NK-92 treated with Interleukin-12 subunit alpha and Interleukin-12 subunit beta, amount 100 ng/mL, for 24 hours (cell line): ENCODE measurements at places on chromosomes 5 and 9.

- no peak for DNase-seq
Observed at GRCh38 chr5:178371362-178372111, 138.9 kb upstream of the PHYKPL start.

DNA sequence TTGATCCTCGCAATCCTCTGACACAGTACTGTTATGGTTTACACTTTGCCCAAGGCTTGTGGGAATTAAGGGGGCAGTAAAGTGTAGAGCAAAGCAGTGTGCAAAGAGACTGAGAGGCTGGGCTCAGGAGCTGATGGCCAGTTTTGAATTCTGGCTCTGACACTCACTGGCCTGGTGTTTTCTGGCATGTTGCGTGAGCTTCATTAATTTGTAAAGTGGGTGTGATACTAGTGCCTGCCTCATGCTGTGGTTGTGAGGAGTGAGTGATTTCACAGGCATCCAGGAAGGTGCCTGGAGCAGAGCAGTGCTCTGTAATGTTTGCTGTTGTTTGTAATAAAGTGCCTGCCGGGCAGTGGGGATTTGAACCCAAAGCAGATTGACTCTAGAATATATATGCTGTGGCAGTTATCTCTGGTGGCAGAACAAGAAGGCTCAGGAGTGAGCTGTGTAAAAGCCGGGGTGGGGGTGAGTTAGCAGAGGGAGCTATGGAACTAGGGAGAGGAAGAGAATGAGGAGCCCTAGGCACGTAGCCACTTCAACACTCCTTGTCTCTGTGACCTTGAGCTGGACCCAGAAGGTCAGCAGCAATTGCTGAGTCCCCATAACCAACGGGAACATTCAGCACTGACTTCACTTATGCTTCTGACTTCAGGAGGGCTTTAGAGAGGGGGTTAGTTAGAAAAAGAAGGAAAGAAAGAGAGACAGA lies 108.5 kb downstream of the DOCK2 start:
- DNase-seq: no peak

GRCh38 chr9:134192951-134193731 lies 28.8 kb upstream of the RNU6ATAC start:
- DNase-seq: no peak

DNA sequence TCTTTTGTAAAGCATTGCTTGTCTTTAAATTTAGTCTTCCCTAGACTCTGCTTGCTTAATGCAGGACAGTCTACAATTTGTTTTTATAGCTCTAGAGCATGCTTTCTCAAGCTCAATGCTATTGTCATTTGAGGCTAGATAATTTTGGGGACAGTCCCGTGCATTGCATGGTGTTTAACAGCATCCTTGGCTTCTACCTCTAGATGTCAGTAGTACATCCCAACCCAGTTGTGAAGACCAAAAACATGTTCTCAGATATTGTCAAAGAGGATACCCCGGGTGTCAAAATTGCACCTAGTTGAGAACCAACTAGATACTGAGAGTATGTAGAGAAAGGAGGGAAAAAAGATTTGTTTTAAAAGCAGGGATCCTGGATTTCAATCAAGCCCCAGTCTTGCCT lies 277.5 kb downstream of the CEMIP2 start:
- DNase-seq: no peak

DNA sequence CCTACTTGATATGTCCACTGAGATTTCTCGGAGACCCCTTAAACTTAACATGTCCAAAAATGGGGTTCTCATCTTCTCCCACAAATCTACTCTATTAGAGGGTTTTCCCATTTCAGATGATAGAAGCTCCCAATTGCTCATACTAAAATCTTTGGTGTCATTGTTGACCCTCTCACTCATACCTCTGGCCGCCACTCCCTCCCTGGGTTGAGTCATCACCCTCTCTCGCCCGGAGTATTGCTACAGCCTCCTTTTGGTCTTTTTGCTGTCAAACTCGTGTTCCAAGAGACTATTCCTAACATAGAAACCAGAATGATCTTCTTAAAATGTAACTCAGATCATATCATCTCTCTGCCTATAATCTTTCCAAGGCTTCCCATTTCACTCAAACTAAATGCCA lies 91.0 kb upstream of the GNAQ start:
- DNase-seq: no peak

- no peak for DNase-seq
Observed at GRCh38 chr9:95129476-95130291, 187.8 kb downstream of the FANCC start.

DNA sequence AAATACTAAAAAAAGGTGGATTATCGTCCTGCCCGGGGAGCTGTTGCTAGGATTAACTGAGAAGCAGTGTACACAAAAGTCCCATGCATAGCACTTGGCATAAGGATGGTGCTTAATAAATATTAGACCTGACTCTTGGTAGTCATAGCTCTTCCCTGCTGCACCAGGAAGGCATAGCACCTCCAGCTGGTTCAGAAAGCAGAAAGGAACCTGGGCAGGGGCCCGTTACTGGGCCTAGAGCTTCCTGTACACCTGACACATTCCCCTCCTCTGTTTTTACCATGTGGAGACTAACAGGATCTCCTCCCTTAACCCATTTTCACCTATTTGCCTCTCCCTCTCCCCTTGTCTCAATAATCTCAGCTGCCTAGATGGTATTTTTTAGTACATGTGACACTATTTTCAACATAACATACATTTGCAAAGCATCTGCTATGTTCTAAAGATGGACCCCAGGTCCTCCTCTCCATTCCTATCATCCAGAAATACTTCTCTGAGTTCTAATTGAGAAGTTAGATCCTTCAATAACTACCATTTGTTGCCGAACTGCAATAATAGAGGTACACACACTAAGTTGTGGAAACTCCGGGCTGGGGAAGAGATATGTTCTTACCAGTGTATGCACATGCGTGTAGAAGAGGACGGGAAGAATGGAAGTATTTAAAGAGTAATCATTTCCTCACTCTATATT lies 3.2 kb upstream of the ANP32B start:
- DNase-seq: no peak

DNA sequence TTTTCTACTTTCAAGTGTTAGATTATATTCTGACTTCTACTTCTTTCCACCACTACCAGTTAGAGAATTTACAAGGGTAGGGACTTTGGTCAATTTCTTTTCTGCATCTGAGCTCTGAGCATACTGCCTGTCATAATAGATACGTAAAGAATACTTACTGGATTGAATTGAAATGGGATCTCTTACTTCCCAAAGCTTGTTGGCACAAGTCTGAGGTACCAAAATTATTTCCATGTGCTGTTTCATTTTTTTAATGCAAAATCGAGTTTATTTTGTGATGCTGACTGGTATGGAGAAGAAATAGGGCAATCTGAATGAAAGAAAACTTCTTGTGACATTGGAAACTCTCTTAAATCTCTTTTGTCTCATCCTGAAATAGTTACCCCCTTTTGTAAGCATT lies 428.9 kb downstream of the SPATA31D1 start:
- DNase-seq: no peak

GRCh38 chr9:28502741-28503140 lies 929.5 kb upstream of the C9orf72 start:
- DNase-seq: no peak

DNA sequence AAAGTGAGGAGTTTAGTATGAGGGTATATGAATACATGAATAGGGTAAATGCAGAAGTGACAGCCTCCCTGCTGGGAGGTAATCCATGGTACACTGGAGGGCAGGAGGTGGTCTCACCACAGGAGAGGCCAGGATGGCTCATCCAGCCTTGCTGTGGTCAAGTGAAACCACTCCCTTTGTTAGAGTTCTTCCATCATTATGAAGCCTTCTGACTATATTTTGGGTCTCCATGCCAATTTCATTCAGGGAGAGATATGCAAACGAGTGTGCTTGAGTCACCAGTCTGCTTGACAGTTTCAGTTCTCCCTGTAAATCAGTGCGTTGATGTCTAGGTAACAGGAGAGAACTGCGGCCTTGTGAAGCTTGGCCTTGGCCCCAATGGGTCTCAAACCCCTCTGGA lies 16.4 kb downstream of the PPP3R2 start:
- DNase-seq: no peak

DNA sequence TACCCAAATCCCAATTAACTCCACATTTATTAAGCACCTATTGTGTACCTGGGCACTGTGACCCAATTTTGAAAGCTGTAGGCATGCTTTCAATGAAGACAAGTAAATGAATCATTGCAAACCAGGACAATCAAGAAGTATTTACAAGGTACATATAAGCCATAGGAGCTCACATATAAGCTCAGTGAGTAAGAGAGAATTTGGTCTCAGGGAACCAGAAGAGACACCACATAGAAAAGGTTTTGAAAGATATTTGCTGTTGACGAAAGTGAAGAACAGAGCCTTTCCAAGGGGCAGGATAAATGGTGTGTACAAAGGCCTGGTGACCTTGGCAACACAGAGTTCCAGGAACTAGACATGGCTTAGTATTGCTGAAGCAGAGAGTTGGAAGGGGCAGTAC lies 187.6 kb downstream of the CD180 start:
- DNase-seq: no peak

- DNase-seq: no peak
Observed at GRCh38 chr5:94197970-94198369, 420.4 kb downstream of the KIAA0825 start.

GRCh38 chr5:145316282-145316681 lies 518.9 kb downstream of the PRELID2 start:
- no peak for DNase-seq

DNA sequence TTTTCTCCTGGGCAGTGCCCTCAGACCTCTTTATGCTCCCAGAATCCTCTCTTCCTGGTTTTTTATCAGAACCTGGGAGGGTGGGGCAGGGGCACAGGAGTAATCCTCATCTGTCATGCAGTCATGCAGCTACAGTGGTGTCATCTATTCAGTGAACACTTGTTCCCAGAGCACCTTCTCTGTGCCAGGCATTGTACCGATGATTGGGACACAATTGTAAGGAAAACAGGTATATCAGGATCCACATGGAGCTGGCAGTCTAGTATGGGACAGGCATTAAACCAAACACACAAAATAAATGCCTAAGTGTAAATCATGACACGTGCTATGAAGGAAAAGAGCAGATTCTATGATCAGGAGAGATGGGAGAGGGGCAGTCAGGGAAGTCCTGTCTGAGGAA lies 21.5 kb upstream of the IDNK start:
- DNase-seq: no peak

DNA sequence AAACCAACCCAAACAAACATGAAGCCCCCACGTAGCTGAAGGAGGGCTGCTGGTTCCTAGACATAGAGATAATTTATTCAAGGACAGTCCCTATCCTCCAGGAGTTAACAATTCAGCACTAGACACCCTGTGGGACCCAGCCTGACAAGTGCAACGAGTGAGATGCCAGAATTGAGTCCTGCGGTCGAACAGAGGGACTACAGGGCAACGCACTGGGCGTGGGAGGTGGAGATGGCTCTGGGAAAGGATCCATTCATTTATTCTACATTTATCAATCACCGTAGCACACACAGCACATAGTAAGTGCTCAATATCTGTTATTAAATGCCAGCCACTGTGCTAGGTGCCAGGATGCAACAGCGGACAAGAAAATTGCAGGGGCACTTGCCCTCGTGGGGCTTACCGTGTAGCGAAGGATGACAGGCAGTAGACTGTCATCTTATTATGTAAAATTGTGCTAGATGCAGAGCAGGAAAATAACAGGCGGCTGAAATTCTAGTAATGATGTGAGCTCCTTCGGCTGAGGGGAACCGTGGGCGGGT lies 855 bp upstream of the ARHGAP26 start:
- DNase-seq: no peak

GRCh38 chr9:131018621-131019020 lies 9.6 kb downstream of the LAMC3 start:
- DNase-seq: no peak

DNA sequence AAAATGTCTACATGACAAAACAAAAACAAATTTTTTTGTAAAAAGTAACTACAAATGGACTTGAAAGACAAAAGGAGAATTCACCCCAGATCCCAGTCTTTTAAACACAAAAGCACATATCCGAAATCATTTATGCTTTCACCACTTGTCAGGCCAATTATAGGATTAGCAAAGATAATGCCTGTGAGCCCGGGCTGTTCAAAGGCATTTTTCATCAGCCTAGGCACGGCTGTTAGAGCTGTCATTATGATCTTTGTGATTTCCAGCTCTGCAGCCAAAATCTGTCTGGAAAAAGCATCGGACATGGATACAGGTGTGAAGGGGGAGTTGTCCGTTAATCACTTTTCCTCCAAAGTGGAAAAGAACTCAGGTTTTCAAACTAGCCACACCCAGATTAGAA lies 23.6 kb upstream of the RAB14 start:
- DNase-seq: no peak

- no peak for DNase-seq
Observed at GRCh38 chr5:132546108-132546507, 2.8 kb upstream of the IL5 start.

DNA sequence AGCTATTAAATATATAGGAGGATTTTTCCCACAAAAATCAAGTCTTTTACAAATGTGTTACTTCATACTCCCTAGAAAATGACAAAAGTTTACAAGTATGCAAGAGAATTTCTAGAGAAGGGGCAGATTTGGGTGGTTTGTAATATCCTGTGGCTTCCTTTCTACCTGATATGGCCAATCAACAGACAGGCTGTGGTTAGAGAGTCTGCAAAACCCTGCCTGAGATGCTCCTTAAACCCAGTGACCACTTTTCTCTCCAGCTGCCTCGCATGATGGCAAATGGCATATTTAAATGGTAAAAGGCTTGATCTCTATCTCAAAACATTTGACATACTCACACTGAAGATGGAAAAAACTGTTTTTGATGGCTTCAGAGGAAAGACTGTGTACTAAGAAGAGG lies 550.1 kb upstream of the ZNF462 start:
- DNase-seq: no peak

DNA sequence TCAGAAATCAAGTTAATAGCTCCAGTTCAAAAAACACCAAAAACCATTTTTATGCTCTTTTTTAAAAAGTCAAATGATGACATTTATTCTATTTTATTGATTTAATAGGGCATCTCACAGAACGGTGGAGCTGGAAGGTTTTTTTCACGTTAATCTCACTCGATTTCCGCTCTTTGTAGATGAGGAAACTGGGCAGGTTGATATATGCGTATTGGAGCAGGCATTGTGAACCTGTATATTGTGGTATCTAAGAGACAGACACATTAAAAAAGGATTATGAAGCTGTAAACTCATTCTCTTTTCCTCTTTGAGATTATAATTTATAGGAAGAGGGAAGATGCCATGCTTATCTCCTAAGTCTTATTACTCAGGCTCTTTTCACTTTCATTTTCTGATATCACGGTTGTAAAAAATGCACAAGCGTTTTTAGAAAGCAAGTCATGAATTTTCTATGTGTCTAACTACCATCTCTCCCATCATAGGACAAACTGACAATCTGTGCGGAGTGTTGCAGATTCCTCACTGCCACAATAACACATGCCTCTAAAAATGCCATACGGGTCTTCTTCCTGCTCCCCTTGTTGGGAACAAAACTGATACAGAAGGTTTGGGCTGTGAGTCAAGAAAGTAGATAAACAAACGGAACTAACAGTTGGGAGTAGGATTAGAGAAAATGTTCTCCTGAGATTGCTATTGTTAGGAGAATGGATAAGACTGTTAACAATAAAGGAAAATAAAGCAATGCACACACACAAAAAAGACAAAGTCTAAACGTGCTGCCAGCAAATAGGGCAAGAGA lies 1997.7 kb downstream of the MAT2B start:
- DNase-seq: no peak

- no peak for DNase-seq
Observed at GRCh38 chr9:121268598-121268850, 562 bp downstream of the GSN start.

- peak; percentile 42 for DNase-seq
Observed at GRCh38 chr5:159208514-159209437, 577 bp downstream of the RNF145 start.
